Upper lobe of right lung (tissue), 1 donor: ENCODE measurements at places on chromosomes 3 and 15.

GRCh38 chr15:93031103-93031464, 57.9 kb downstream of the RGMA start:
- H3K27me3 ChIP-seq = no peaks in the 10 kb centered on the region
- H3K4me1 ChIP-seq = peaks cover 42% of the 10 kb centered on the region
- peaks cover 16% of the 10 kb centered on the region for H3K36me3 ChIP-seq
- H3K4me3 ChIP-seq = no peak overlapping the region

GRCh38 chr3:145902166-145902565, 258.8 kb downstream of the PLOD2 start:
- no peaks in the 10 kb centered on the region for H3K27me3 ChIP-seq
- no peak for DNase-seq
- H3K4me3 ChIP-seq = no peak overlapping the region
- no peaks in the 10 kb centered on the region for H3K36me3 ChIP-seq
- H3K4me1 ChIP-seq = no peaks in the 10 kb centered on the region

DNA sequence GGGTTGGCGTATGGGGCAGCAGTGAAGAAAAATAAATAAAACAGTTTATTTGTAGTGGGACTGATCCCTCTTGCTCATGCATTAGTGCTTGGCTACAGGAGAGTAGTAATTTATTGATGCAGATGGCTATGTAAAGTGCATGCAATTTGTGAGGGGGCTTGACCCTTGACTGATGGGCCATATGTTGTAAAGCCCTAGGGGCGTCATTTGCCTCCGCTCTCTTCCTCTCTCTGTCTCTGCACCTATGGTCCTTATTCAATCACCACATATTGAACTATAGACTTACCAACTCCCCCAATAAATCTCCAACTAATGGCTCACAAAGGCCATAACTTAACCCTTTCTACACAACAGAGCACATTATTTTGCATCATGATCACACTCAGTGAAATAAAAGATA, 227.7 kb downstream of the ROBO2 start:
- no peak overlapping the region for H3K4me3 ChIP-seq
- no peaks in the 10 kb centered on the region for H3K4me1 ChIP-seq
- DNase-seq = no peak
- no peaks in the 10 kb centered on the region for H3K27me3 ChIP-seq

- H3K36me3 ChIP-seq = no peaks in the 10 kb centered on the region
- no peak overlapping the region for H3K27ac ChIP-seq
- H3K4me3 ChIP-seq = no peak overlapping the region
- no peak for DNase-seq
- no peaks in the 10 kb centered on the region for H3K27me3 ChIP-seq
- H3K4me1 ChIP-seq = no peaks in the 10 kb centered on the region
These were observed 370.3 kb upstream of the DPPA4 start for GRCh38 chr3:109707617-109708016.

GRCh38 chr3:25663869-25664811, 567 bp downstream of the TOP2B start:
- no peaks in the 10 kb centered on the region for H3K27me3 ChIP-seq
- no peaks in the 10 kb centered on the region for H3K36me3 ChIP-seq
- peaks cover 36% of the 10 kb centered on the region for H3K4me1 ChIP-seq
- peak overlapping the region; percentile 93 for H3K27ac ChIP-seq
- DNase-seq = peak; percentile 93

DNA sequence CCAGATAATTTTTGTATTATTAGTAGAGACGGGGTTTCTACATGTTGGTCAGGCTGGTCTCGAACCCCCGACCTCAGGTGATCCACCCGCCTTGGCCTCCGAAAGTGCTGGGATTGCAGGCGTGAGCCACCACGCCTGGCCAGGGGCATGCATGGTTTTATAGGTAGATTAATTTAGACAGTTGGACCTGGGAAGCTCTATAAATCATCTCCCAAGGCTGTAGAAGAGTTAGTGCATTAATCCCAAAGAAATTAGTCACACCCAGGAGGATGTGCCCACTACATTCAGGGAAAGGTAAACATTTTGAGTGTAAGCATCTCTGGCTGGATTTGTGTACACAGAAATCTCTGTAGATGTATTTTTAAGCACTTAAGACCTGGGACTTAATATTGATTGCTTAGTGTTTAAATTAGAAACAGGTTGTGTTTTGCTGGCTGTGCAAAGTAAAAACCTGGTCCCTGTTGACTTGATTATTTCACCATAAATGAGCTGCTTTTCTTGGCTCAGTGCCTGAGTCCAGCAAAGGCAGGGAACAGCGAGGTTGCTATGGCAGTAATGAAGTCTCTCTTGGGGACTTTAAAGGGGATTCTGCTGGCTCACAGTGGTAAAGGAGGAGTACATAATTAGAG, 19.2 kb downstream of the EXOSC7 start:
- no peaks in the 10 kb centered on the region for H3K27me3 ChIP-seq
- no peak for DNase-seq
- H3K27ac ChIP-seq = peak overlapping the region; percentile 12
- peaks cover 61% of the 10 kb centered on the region for H3K36me3 ChIP-seq
- H3K4me1 ChIP-seq = peaks cover 25% of the 10 kb centered on the region
- H3K4me3 ChIP-seq = no peak overlapping the region

DNA sequence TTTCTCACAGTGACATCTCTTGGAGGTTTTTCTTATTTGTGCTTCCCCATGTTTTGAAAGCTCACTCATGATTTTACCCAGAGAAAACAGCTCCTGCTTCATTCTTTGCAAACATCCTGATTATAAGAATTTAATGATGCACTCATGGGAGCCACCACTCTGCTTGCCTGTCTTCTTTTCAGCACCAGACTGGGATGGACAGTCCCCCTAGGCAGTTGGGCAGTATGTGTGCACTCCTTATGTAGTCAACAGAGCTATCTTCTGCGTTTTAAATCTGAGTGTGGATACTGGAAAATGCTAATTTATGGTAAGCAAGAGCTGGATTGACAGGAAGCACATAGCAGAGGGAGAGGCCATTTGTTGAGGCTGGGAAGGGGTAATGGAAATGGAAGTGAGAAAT, 276.1 kb downstream of the AGBL1 start:
- H3K4me3 ChIP-seq = no peak overlapping the region
- DNase-seq = no peak
- H3K27ac ChIP-seq = no peak overlapping the region
- no peaks in the 10 kb centered on the region for H3K27me3 ChIP-seq

DNA sequence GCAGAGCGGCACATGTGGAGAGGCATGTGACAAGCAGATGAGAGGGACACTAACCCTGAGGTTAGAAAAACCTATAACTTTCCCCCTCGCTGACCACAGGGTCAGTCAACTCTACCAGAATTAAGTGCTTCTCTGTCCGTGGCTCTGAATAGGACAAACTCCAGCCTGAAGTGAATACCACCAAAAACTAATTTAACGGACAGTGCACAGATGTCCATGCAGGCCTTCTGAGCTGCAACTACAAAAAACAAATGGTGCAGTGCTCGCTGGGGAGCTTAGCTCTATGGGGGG, 59.3 kb downstream of the ADCY5 start:
- no peak overlapping the region for H3K4me3 ChIP-seq
- H3K27me3 ChIP-seq = no peaks in the 10 kb centered on the region
- no peak for DNase-seq
- H3K27ac ChIP-seq = no peak overlapping the region
- H3K4me1 ChIP-seq = no peaks in the 10 kb centered on the region
- no peaks in the 10 kb centered on the region for H3K36me3 ChIP-seq

DNA sequence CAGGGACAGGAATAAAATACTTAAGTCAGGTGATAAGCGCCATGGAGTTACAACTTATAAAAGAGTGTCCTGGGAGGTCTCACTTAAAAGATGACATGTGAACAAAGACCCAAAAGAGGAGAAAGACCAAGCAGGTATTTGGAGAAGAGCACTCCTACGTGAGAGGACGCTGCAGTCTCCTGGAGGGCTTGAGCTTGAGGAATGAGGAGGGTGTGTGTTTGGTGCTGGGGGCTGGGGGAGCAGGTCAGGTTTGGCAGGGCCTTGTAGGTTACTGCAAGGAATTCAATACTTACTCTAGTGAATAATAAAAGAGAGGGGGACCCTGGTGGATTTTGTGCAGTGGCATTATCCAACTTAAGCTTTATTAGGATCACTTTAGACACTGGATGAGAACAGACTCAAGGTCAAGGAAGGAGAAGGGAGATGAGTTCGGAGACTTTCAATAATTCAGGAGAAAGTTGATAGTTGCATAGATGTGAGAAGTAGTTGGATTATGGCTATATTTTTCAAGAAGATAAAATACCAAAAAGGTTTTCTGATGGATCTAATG, 32.4 kb downstream of the TNIK start:
- no peak for DNase-seq
- H3K4me1 ChIP-seq = no peaks in the 10 kb centered on the region
- H3K4me3 ChIP-seq = no peak overlapping the region
- H3K27me3 ChIP-seq = no peaks in the 10 kb centered on the region
- H3K27ac ChIP-seq = no peak overlapping the region

DNA sequence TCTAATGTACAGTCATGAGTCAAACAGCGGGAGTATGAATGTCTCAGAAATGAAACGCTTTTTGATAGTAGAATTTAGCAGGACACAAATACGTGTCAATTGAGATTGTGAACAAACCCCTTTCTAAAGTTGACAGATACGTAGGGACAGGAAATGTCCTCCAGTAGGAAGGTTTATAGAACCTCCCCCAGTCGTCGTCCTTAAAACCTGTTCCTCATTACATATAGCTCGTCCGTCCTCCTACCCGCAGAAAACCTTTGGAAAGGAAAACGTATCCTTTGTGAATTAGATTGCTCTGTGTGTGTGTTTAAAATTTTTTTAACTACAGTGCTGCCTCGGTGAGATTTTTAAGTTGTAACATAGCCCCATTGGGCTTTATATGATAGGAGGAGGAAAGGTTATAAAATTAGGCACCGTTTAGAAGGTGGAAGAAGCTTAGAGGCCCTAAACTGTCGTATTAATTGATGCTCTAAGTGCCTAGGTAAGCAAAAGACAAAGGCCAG, 4.1 kb downstream of the UBE2E1 start:
- H3K4me3 ChIP-seq = peak overlapping the region; percentile 67
- peak overlapping the region; percentile 85 for H3K27ac ChIP-seq
- H3K4me1 ChIP-seq = peaks cover 41% of the 10 kb centered on the region
- no peak for DNase-seq

- H3K4me1 ChIP-seq = peaks cover 3% of the 10 kb centered on the region
- no peaks in the 10 kb centered on the region for H3K27me3 ChIP-seq
These were observed 183.4 kb upstream of the THRB start for GRCh38 chr3:24678021-24678420.

DNA sequence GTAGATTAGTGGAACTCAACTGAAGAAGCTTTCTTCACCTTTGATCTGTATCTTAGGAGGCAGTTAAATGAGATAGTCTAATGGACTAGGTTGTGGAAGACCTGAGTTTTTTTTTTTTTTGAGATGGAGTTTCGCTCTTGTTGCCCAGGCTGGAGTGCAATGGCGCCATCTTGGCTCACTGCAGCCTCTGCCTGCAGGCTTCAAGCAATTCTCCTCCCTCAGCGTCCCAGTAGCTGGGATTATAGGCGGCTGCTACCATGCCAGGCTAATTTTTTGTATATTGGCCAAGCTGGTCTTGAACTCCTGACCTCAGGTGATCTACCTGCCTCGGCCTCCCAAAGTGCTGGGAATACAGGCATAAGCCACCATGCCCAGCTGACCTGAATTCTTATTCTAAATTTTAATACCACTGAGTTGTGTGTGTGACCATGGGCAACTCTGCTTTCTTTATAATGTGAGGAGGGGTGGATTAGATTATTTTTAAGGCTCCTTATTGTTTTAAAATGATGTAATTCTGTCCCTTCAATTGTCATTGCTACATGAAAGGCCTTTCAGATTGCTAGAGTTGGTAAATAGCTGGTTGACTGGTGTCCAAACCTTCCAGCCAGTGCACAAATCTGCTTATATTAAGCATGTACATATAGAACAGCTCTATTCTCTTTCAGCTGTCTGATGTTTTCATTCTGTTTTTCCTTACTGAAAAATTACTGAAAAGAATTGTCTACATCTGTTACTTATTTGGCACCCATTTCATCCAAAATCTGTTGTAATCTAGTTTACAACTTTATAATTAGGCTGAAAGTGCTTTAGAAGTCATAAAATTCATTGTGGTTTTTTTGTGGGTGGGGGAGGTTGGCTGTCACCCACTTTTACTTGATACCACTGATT, 2.3 kb downstream of the LNP1 start:
- H3K27me3 ChIP-seq = no peaks in the 10 kb centered on the region
- H3K4me3 ChIP-seq = peak overlapping the region; percentile 98
- no peaks in the 10 kb centered on the region for H3K36me3 ChIP-seq
- H3K4me1 ChIP-seq = peaks cover 37% of the 10 kb centered on the region
- no peak overlapping the region for H3K27ac ChIP-seq

DNA sequence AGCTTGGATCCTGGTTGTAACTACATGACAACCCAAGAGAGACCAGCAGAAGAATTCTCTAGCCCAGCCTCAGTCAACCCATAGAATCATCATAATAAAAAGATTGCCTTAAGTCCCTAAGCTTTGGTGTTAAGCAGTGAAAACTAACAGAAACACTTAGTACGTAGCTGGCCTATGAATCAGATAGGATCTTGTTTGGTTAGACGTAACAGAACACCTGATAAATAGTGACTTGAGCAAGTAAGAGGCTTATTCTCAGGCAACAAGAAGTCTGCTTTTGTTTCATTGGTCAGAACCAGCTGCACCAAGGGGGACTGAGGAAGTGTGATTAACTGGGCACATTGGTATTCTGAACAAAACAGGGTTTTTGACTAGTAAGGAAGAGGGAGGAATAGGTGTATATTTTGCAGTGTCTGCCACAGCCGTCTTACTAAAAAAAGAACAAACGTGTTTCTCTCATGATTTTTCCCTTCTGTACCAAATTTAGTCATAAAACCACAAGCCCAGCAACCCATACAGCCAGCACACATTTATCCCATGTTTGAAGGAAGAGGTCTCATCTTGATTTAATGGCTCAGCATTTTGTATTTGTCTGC, 53.3 kb upstream of the GLCE start:
- no peak overlapping the region for H3K27ac ChIP-seq
- H3K36me3 ChIP-seq = no peaks in the 10 kb centered on the region
- no peak for DNase-seq
- no peak overlapping the region for H3K4me3 ChIP-seq
- H3K27me3 ChIP-seq = no peaks in the 10 kb centered on the region

GRCh38 chr3:179375091-179375999, 27.8 kb downstream of the MFN1 start:
- no peak overlapping the region for H3K27ac ChIP-seq
- no peak overlapping the region for H3K4me3 ChIP-seq
- peaks cover 82% of the 10 kb centered on the region for H3K36me3 ChIP-seq
- no peaks in the 10 kb centered on the region for H3K4me1 ChIP-seq
- DNase-seq = no peak
- no peaks in the 10 kb centered on the region for H3K27me3 ChIP-seq

DNA sequence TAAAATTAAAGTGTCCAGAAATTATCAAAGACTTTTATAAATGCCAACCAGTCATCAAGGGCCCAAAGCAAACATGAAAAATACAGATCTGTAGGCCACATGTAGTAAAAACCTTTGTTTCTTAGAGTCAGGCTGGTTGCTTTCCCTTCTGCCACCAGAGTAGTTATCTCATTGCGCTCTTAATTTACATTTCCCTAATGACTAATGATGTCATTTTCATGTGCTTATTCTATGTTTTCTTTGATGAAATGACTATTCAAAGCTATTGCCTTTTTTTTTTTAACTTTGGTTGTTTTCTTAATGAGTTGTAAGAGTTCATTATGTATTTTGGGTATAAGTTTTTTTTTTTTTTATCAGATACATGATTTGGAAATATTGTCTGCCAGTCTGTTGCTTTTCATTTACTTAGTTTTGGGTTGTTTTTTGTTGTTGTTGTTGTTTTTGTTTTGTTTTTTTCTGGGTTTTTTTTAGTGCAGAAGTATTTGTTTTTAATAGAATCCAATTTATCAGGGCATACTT, 140.6 kb downstream of the HCN4 start:
- H3K27ac ChIP-seq = no peak overlapping the region
- no peaks in the 10 kb centered on the region for H3K27me3 ChIP-seq
- DNase-seq = no peak
- no peak overlapping the region for H3K4me3 ChIP-seq
- H3K4me1 ChIP-seq = no peaks in the 10 kb centered on the region
